MM.1S (cell line): ENCODE measurements at places on chromosomes 7 and 10.

- peak; percentile 19 for DNase-seq
These were observed 50.0 kb upstream of the WIPI2 start for GRCh38 chr7:5139998-5140397.

DNA sequence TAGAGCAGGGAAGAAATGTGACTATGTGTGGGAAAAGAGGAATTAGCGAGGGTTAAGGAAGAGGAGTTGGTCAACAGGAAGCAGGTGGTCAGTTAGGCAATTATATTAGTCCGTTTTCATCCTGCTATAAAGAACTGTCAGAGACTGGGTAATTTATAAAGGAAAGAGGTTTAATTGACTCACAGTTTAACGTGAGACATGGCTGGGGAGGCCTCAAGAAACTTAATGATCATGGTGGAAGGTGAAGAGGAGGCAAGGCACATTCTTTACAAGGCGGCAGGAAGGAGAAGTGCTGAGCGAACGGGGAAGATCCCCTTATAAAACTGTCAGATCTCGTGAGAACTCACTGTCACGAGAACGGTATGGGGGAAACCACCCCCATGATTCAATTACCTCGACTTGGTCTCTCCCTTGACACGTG, 35.0 kb downstream of the RAMP3 start:
- DNase-seq: no peak

DNA sequence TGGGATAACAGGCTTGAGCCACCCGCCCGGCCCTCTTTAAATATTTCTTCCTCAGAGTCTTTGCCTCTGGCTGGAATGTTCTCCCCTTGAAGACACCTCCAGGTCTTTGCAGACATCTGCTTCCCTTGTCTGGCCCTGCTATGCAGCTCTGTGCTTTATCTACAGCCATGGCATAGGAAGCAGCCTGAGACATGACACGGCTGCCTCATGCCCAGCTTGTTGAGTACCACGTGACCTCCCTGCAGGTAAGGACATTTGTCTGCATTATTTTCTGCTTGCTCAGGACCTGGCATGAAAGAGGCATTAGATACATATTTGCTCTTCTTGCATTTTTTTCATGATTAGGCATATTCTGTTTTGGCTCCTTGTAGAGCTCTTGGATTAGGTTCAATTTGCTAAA, 113.8 kb upstream of the KLF6 start:
- peak; percentile 50 for DNase-seq

DNA sequence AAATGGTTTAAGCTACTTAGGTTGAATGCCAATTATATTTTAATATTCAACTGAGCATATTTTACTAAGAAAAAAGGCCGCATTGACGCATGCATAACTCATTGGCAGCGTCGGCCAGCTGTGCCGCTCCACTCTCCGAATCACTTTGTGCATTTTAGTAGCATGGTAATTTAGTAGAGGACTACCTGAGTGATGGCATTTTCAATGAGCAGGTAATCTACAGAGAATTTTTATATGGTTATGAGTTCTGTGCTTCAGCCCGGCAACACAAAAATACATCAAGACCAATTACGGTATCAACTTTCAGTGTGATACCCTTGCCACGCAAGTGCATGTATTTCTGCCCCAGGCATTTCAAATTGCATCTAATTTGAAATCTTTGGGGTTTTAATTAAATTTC, 247.2 kb downstream of the EBF3 start:
- DNase-seq: no peak

DNA sequence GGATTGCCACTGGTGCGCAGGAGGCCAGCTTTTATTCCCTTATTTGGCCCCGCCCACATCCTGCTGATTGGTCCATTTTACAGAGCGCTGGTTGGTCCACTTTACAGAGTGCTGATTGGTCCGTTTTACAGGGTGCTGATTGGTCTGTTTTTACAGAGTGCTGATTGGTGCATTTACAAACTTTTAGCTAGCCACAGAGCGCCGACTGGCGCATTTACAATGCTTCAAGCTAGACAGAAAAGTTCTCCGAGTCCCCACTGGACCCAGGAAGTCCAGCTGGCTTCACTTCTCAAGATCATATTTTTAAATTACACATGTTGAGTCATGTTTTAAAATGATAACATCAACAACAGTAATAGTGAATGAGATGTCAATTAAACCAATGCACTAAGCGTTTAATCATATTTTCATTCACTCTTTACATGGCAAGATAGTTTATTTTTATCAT, 128.3 kb downstream of the CUBN start:
- DNase-seq: no peak

- peak; percentile 33 for DNase-seq
These were observed 10.8 kb upstream of the ETV1 start for GRCh38 chr7:14000247-14000646.

DNA sequence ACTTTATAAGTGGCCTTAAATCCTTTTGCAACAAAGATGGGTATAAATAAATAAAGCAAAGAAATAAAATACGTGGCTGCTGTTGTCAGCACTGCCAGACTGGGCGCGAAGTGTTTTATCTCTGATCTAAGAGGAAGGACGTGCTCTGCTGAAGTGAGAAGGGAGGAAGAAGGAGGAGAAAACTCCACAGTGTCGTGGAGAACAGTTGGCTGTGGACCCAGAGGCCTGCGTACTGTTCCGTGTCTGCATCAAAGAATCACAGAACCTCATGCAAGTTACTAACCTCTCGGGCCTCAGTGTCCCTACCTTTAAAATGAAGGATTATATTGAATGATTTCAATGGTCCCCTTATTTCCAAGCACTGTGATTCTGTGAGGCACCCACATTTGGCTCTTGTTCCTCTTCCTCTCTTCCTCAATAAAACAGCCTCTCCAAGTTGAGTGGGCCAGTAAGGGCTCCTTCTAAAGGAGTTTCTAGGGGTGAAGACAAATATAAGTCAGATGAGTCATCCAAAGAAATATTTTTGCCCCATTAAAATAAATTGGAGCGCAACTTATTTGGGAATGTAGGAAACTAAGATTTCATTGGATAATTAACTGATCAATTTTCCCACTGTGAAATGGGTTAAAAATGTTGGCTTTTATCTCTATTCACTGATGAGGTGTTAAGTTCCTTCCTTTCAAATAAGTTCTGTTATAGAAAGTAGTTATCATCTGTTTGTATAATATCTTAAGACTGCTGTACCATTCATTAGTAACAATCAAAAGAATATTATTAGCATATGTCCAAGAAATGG, 126.9 kb upstream of the EFCAB10 start:
- no peak for DNase-seq

DNA sequence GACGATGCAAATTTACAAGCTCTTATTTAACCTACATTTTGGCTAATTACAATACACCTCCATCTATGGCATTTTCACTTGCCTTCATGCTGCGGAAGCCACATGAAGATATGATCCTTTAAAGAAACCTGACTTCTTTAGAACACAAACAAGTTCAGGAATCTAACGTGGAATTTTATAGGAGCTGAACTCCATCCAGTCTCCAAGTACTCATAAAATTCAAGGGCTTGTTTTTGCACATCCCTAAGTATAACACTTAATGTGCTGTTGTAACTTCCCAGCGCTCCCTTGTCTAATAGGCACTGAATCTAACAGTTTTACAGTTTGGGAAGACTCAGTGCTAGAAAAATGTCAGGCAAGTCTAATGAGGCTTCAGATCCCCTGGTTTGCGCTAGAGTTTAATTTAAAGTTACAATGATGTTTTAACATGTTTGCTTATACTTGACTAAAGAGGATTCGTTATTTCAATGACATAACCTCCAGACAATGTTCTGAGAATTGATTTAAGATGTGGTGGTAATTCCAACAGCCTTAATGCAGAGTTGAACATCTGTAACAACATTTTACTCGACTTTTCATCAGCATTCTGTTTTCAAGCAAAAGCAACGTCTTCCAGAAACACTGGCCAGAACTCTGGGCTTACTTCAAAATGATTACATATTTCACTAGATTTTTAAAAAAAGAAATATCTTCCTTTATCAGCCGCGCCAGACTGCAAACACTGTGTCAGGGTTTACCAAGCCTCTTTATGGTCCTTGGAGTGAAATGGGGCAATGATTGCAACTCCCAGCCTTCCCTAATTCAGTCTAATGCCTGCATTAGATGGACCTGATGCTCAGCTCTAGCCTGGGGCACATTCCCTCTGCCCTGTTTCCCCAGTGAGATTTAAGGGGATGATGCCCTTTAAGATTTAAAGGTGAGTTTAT, 664.3 kb downstream of the KCNMA1 start:
- no peak for DNase-seq

- DNase-seq: no peak
These were observed 70.1 kb upstream of the PLPP4 start for GRCh38 chr10:120386896-120387295.

- DNase-seq: no peak
These were observed 313.3 kb upstream of the AKR1E2 start for GRCh38 chr10:4512671-4513240.

GRCh38 chr7:80146545-80147182, 12.0 kb downstream of the GNAI1 start:
- DNase-seq: no peak

DNA sequence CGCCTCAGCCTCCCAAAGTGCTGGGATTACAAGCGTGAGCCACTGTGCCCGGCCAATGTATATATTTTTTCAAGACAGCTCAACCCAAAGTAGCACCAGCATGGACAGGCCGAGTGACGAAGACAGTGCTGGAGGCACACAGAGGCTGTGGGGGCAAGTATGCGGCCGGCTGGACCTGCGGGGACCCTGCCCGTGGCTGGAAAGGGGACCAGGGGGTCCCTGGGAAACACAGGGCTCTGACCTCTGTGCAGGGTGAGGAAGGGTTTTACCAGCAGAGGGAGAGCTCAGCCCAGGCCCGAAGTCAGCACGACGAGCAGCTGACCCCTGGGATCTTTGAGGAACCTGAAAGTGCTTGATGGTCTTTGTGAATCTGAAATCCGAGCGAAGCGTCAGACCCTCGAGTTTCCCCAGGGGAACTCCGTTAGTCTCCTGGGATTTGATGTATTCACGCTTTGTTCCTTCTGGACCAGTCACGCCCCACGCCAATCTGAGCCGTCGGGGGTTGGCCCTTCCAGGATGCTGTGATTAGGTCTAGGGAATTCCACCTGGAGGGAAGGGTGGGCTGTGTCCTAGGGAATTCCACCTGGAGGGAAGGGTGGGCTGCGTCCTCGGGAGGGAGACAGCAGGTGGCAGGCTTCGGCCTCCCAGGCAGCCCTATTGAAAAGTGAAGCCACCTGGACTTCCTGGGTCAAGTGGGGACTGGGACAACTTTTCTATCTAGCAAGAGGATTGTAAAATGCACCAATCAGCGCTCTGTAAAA, 10.9 kb upstream of the ZFAND2A start:
- DNase-seq: no peak

DNA sequence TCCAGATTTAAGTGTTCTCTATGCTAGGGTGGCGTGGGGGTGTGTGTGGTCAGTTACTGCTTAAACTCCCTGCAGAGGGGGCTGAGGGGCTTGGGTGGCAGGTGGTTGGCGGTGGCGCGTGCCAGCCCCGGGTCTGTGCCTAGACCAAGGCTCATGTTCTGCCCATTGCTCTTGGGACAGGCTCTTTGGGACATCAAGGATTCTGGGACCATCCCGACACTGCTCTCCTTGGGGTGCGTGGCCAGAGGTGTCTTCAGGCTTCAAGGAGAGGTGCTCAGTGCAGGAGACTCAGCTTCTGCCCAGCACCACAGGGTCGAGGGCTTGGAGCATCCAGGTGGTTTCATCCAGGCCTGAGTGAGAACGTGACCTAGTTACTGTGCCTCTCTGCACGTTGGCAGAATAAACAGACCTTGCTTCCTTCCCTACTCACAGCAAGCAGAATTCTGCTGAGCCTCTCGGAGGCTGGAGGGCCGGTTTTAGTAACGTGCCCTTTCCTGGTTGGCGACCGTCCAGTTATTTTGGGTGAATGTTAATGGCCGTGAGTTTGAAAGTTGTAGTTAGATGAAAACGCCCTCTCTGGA, 39.9 kb downstream of the CAMK1D start:
- no peak for DNase-seq

- peak; percentile 16 for DNase-seq
These were observed 41.4 kb upstream of the GTF2I start for GRCh38 chr7:74615933-74616780.

GRCh38 chr10:14062528-14063260, 268.0 kb downstream of the FRMD4A start:
- DNase-seq: no peak

GRCh38 chr7:17523813-17524739, 225.6 kb downstream of the AHR start:
- DNase-seq: no peak

DNA sequence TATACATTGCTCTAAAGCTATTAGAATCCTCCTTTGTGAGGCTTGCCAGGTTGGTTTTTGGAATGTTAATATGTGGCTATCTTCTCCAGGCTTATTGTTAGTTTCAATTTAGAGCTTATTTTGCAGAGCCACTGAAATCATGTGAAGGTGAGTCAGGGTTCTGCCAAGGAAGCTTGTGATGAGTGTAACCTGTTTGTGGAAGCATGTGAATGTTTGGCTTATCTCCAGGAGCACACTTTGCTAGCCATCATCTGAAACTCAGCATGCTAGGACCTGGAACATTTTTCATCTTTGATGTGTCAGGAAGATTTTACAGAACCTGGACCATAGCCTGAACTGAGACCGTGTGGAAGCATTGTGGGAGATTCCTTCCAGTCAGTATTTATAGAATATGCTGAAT, 197.3 kb downstream of the PPP1R9A start:
- DNase-seq: no peak

DNA sequence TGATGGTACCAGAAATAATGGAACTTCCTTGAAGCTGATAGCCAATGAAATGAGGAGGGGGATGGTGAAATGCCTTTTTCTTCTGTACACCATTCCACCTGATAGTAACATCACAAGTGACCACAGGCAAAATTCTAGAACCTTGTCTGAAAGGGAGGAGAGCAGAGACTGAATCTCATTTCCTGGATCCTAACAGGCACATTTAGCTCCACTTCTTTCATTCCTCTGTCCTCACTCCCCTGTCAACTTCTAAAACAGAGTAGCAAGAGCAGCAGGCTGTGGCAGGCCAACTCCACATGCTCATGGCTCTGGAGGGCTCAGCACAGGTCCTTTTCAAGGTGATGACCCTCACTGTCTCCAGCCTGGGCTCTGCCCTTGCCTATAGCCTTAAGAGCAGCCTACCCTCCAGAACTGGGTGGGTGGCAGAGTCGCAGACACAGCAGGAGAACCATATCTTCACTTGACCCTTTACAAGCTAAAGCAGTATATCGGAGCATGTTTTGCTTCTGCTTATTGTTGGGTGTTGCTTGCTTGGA, at the start of gene LRRC18:
Gene LRRC18 (minus strand): TSS at position 51 of the 536 bp plus-strand sequence. CDS start 25,685 bp downstream, outside the sequence.
- DNase-seq: no peak

DNA sequence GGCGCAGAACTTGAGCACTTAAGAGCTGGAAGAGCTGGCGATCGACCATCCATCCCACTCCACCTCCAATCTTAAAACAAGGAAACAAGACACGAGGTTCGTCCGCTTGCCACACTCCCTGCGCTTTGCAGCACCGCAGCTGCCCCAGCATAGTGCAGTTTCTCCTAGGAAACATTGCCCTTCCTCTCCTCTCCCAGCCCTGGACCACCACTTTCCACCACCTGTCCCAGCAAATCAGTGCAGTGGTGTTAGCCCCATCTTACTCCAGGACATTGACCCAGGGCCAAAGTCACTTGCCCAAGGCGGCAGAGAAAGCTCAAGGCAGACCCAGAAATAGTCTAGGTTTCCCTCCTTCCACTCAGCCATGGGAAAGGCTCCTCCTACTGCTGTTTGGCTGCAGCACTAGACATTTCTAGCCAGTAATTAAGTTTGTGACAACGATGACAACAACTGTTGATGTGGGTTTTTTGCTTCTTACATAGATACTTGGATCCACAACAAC, 1.5 kb upstream of the PARD3 start:
- DNase-seq: no peak
